ENCODE measurements at places on chromosomes 2 and 18.

DNA sequence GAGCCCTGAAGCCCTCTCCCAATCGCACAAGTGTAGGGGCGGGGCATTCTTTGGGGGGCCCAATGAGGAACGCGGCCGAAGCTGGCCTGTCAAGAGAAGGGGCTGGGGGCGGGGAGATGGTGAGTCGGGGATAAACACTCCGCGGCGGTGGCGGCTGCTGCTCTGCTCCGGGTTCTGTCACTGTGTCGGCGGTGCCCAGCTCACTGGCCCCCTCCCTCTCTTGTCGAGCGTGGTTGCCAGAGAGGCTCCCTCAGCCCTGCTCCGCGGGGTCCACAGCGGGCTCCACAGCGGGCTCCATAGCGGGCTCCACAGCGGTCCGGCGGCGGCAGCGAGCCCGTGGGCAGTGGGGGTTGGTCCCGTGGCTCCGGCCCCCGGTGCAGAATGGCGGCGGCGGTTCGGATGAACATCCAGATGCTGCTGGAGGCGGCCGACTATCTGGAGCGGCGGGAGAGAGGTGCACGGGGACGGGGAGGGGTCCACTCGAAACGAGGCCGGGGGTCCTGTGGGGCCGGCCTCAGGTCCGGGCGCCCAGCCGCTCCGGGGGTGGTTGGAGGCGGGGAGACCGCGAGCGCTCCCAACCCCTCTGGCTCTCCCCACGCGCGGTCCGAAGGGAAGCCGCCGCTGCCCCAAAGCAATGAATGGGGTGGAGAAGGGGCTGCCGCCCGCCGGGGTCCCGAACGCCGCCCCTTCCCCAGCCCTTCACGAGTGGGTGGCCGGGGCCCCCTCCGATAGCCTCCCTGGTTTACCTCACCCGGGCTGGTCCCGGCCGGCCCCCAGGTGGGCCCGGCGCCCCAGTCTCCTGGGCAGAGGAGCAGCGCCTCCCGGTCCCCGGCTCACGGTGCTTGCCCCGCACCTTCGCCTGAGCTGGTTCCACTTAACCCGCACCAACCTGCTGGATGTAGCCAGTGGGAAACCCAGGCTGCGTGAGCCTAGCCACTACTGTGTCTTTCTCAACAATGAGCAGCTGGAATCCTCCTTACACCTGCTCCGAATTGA lies at the start of gene MXD1:
Gene MXD1, plus strand, starts transcription at position 160 of the 996 bp plus-strand sequence. Its CDS starts 222 bp downstream, at position 382.
- DNase-seq, result no peak

- no peak for DNase-seq
These were observed 1355.4 kb upstream of the ACVR2A start for GRCh38 chr2:146489386-146489785.

- DNase-seq, result no peak
These were observed 73.1 kb downstream of the SPATS2L start for GRCh38 chr2:200379481-200380090.

GRCh38 chr2:24403832-24404212 lies 43.5 kb upstream of the ITSN2 start:
- no peak for DNase-seq

Data from HepG2 (cell line).